ENCODE measurements at places on chromosomes 16 and 17. TPM values are rescaled to one million over a fixed set of nuclear protein-coding genes. Genes with fewer than 3 reads are reported as not detected.

Gene SULT1A3
- total RNA-seq: 4.9 TPM

Gene CYGB
- total RNA-seq: 1.6 TPM

Gene AATK
- 0.64 TPM for total RNA-seq

Gene ZDHHC1
- total RNA-seq: 6.9 TPM

Gene NPB
- 0.59 TPM for total RNA-seq

Gene KRT24
- not detected for total RNA-seq

Gene IKZF3
- total RNA-seq: not detected

Gene KCNJ16
- 0.56 TPM for total RNA-seq

Gene TMEM220
- total RNA-seq: 1.7 TPM
